Colonic mucosa (tissue), 4 donors: ENCODE measurements at places on chromosomes 3 and 15. TPM values are rescaled to one million over a fixed set of nuclear protein-coding genes. Genes with fewer than 3 reads are reported as not detected.

CYP1A1 gene
- total RNA-seq: not detected

SLC12A1 gene
- total RNA-seq: not detected

CTXN2 gene
- 0.07 TPM for total RNA-seq

CELSR3 gene
- 1.3 TPM for total RNA-seq

TM6SF1 gene
- 1.5 TPM for total RNA-seq

CRABP1 gene
- total RNA-seq: 1.5 TPM

SIN3A gene
- total RNA-seq: 51.4 TPM

BOC gene
- total RNA-seq: 9.8 TPM

P3H2 gene
- total RNA-seq: 22.2 TPM

SRPRB gene
- total RNA-seq: 38.0 TPM

SKOR1 gene
- 0.10 TPM for total RNA-seq

GPR160 gene
- 56.4 TPM for total RNA-seq

EPM2AIP1 gene
- 13.0 TPM for total RNA-seq

SAXO2 gene
- total RNA-seq: 0.67 TPM

CD86 gene
- 0.57 TPM for total RNA-seq

ENTPD3 gene
- total RNA-seq: 2.3 TPM

MAP6D1 gene
- not detected for total RNA-seq
